ENCODE measurements at places on chromosomes 1 and 21. TPM values are rescaled to one million over a fixed set of nuclear protein-coding genes. Genes with fewer than 3 reads are reported as not detected.

DNA sequence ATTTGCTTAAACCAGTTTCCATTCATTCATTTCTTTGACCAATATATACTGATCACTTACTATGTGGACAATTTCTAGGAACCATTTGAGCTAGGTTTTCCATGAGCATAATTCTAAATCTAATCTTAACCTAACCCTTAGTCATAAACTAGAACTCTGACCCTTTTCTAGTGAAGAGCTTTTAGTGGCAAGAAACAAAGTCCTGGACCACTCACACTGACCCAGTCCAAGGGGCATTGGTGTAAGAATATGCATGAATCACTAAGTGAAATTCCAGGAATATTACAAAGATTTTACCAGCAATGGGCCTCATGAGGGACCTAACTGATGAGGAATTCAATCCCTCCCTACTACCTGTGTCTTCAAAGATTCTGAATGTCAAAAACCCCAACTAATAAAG, 40.6 kb upstream of the SLC2A1 start:
- no peak for DNase-seq

- peak; percentile 70 for DNase-seq
Measured at GRCh38 chr1:167715157-167715999, 6.4 kb upstream of the MPZL1 start.

DNA sequence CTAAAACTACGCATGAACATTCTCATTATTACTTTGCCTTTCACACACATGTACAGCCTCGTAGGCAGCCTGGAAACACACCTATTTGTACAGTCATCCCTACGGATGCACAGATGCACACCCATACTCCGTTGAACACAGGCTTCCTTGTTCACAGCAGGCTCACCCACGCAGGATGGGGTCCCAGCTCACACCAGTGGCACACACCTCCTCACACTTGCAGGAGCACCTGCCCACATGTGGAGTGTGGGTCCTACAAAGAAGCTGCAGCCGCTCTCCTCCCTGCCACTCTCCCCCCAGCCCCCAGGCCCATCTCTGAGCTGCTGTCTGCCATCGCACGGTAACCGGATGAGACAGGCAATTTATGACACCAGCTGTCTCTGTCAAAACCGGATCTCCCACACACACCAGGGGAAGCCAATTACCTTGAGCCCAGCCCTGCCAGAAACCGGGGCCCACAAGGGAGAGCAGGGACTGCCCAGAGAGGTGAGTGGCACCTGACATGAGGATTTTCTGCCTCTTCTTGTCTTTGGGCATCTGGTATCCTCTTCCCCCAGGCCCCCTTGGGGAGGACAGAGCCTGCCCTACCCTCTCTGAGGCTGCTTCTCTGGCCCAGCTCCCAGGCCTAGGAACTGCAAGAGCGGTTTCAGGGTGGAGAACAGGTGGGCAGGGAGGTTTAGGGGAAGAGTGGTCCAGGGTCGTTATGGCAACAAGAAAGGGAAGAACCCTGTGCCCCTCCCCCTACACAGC, 175.4 kb downstream of the IGSF21 start:
- no peak for DNase-seq

DNA sequence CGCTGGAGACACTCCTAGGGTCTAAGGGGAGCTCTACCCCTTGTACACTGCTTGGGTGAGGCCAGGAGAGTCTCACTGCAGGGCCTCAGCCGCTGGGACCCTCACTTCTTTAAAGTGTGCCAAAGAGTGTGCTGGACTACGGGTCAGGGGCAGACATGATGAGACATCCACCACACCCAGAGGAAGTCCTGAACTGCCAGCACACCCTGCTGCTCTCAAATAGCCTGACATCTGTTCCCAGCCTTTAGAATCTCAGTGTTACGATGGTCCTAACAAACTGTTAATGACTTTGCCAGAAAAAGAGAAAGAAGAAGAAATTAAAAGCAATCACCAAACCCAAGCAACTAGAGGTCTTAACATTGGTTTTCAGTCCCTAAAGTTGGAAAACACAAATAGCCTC, 49.0 kb downstream of the MRPL37 start:
- DNase-seq: no peak

DNA sequence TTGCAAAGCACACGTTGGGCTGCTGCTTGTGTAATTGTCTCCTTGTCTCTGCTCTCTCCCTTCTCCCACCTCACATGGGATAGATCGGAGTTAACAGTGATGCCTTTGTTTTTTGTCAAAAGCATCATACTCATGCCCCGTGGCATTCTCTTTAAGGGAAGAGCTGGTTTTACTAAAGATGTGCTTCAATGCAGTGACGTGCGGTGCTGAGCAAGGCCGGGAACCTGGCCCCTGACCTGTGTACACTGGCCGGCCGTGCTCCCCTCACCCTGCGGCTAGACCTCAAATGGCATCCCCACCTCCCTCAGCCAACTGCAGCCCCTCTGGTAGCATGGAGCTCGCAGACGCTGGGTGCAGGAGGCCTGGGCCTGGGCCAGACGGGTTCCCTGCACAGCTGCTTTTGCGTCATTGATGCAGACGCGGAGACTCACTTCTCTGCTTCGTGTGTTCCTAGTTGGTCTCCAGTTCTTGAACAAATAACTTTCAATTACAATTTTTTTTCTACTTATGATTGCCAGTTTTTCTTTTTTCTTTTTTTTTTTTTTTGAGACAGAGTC, 19.9 kb downstream of the AGPAT3 start:
- no peak for DNase-seq

- DNase-seq: no peak
Measured at GRCh38 chr1:30284728-30285475, 438.5 kb downstream of the MATN1 start.

- DNase-seq: no peak
Measured at GRCh38 chr1:194114288-194114687, 927.9 kb upstream of the B3GALT2 start.

- DNase-seq: no peak
Measured at GRCh38 chr1:90716552-90717355, at the start of gene BARHL2. BARHL2 (minus strand) TSS chr1:90717302; CDS start chr1:90717195, 107 bp downstream.

DNA sequence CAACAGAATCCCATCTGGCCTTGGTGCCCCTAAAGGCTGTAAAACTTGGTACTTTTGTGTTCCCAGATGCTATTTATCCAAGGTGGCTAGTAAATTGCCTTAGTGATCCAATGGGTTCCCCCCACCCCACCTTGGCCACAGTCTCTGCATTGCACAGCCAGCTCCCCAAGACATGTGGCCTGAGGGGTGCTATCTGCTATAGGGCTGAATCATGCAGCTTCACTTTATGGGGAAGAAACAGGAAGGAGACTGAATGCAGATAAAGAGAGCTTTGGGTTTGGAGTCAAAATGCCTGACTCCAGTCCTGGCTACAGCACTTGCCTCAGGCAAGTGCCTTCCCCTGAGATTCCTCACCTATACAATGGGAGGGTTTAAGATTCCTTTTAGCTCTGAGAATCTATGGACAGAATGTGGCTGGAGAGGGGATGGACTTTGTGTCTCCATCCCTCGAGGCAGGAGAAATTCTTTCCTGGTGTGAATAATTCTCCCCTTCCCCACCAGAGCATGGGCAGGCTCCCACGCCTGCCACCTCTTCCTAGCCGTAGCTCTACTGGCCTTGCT, 6.5 kb downstream of the RHEX start:
- DNase-seq: no peak

DNA sequence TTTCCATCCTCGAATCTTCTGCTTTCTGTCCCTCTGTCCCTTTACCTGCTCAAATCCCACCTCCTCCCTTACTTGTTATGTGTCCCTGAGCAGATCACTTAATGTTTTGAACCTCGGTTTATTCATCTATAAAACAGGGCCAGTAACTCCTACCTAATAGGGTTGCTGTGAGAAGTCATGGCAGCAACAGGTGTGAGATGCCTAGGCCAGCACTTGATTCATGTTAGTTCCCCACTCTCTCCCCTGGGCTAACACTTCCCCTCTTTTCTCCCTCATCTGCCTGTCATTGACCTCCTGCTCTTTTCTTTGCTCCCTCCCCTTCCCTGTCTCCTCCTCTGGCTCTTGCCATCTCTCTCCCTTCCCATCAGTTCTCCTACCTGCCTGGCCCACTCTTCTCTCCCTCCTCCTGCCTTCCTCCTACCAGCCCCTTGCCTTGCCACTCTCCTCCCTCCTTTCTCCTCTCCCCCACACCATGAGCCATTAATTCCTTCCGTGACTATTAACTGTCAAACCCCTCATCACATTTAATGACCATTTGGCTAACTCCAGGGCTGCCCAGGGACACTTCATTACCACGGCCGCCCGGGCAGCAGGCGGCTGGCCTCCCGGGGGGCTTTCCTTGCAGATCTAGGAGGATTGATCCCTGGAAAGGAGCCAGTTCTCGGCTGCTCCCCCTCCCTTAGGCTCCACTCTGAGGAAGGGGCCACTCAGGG, 90.6 kb upstream of the CD1D start:
- DNase-seq: no peak

- DNase-seq: peak; percentile 79
Measured at GRCh38 chr1:26363549-26364448, 8.8 kb downstream of the ZNF683 start.

- no peak for DNase-seq
Measured at GRCh38 chr1:41407664-41408252, 46.5 kb downstream of the FOXO6 start.

- no peak for DNase-seq
Measured at GRCh38 chr1:35326246-35326866, 57.8 kb downstream of the ZMYM4 start.

DNA sequence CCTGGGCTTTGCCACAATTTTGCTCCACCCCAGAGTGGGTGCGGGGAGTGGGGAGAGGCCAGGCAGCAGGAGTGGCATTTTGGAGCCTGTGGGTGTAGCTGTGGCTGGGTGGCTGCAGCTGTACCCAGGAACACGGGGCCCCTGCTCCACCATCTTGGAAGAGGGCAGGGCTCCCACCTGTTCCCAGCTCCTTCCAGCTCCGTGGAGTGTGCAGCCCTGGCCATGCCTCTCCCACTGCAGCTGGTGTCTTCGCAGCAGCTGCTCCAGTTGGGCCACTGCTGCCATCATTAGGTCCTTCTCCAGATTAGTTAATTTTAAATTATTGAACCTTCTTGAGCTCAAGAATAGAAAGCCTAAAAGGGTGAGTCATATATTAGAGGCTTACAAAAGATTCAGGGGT, 17.6 kb downstream of the FAM20B start:
- no peak for DNase-seq

GRCh38 chr1:192118881-192119405, 39.3 kb upstream of the RGS18 start:
- DNase-seq: no peak

DNA sequence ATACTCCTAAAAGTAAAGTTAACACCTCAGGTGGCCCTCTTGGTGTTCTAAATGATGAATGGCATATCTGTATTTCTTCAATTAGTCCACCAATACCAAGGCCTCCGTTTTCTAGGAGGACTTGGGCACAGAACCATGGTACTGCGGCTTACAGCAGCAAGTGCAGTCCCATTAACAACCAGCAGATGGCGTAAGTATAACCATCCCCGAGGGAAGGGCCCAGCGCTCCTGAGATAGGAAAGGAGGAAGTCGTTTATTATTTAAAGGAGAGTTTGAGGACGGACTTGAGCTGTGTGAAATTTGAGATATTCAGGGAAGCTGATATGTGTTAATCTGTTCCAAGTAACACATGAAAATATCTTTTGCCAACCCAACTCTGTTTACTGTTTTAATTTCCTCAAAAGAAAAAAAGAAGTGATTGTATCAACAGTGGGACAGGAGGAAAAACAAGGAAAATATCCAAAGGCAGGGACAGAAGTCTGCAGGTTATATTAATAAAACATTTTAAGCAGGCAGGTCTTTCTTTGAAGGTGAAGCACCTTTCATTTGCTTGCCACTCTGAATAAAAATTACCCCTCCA, 37.7 kb upstream of the KCNJ15 start:
- peak; percentile 35 for DNase-seq

DNA sequence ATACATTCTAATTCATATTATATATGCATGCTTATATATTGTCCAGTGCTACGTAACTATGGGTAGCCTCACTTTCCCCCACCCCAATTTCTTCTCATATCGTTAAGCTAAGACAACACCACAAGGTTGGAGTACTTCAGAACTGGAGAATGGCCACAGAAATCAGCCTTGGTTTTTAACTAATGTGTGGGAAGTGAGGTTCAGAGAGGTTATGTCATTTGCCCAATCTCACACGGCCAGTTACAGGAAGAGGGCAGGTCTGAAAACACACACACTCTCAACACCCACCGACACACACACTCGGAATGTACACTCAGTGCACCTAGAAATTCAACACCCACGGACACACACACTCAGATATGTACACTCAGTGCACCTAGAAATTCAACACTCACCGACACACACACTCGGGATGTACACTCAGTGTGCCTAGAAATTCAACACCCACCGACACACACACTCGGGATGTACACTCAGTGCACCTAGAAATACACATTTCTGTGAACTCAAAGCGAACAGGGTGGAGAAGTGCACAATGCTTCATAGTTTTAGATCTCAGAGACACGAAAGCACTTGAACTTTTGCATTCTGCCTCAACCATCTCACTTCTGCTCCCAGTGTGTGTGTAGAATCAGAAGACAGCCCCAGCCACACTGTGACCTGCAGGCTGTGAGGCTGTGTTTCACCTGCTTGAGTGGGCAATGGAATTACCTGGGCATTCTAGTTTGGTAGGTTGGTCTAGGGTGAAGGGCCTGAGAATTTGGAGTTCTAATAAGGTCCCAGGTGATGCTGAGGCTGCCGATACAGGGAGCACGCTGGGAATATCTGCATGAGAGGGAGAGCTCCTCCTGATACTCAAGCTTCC, 170.4 kb downstream of the CLIC6 start:
- DNase-seq: no peak

GRCh38 chr1:181655756-181656155, 172.4 kb downstream of the CACNA1E start:
- no peak for DNase-seq

- no peak for DNase-seq
Measured at GRCh38 chr1:172460887-172461315, 17.0 kb upstream of the PIGC start.

The CRYBG2 gene
- 7.2 TPM for total RNA-seq

The PCNX2 gene
- total RNA-seq: 75.5 TPM

The LENEP gene
- total RNA-seq: 3.0 TPM

The SERINC2 gene
- 0.82 TPM for total RNA-seq

The MAP1LC3C gene
- not detected for total RNA-seq

The PLA2G2D gene
- total RNA-seq: not detected

The ETS2 gene
- 13.9 TPM for total RNA-seq

The ACKR1 gene
- total RNA-seq: not detected

The LAD1 gene
- 1.1 TPM for total RNA-seq

The NUDT4B gene
- not detected for total RNA-seq

The OR2G3 gene
- not detected for total RNA-seq

The NBPF1 gene
- 29.1 TPM for total RNA-seq

The SELL gene
- total RNA-seq: 336 TPM

The MAEL gene
- total RNA-seq: not detected

The BMP8B gene
- 0.63 TPM for total RNA-seq

The SYT2 gene
- total RNA-seq: not detected

The AMY1C gene
- total RNA-seq: not detected
